ENCODE measurements at places on chromosomes 1 and 21.

DNA sequence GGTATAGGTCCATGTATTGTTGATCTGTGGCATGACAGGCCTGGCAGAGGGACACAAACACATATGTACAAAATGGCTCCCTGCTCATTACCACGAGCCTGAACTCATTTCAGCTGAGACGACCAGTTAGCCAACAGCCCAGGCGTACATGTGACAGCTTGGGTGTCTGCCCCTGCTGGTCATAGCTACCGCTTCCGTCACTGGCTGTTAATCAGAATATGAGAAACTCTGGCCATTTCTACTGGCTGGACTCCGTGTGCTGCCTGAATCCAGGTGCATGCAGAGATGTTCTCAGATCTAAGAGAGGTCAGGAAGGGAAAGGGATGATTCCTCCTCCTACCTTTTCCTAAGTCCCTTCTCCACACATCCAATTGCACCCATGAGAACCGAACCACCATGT lies 144.5 kb downstream of the PBX1 start:
- no peak for DNase-seq

DNA sequence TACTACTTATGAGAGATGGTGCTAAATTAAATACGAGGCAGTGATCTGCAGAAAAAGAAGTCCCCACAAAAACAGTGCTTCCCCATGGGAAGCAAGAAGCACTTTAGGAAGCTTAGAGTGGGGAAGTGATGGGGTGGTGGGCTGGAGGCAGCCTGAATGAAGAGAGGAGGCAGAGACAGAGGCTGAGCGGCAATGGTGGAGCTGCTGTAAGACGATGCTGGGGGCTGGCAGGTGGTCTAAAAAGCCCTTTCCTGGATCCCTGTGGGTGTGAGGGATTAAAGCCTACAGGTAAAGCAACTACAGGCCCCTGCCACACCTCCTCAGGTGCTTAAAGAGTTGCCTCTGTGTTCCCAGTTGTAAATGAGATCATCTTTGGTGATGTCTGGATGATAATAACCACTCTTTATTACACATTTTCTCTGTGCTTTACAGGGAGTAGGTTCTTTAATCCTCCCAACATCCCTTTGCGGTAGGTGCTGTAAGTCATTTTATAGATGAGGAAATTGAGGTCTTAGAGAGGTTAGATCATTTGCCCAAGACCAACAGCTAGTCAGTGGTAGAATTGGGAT lies 39.2 kb downstream of the CNN3 start:
- no peak for DNase-seq

- no peak for DNase-seq
Observed at GRCh38 chr1:89905395-89906058, 84.7 kb downstream of the LRRC8D start.

DNA sequence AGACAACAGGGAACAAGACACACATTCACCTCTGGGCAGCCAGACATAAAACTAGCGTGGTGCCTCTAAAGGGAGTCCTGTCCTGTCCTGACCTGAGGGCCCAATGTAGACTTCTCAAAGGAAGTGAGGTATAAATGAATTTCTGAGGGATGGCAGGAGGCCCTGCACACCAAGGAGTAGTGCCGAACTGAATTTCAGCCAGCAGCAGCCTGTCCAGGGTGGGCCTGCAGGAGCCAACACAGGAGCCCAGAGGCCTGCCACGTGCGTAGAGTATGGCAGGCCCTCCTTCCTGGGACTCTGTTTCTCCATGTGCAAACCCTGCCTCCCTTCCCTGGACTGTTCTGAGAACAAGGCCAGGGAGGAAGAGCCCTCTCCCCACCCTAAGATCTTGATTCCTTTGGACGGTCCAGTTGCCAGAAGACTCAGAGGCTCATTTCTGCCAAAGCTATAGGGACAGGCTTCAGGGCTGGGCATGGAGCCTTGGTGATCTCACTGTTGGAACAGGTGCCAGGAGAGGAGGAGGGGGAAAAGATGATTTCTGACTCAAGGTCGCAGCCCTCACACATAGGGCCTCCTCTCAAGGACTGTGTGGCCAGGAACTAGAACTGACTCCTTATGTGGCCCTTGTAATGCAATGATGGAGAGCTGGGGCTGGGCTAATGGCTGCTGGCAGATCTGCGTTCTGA lies 1.8 kb upstream of the FABP3 start:
- DNase-seq: no peak

- no peak for DNase-seq
Observed at GRCh38 chr1:97097404-97097925, 375.9 kb downstream of the PTBP2 start.

- no peak for DNase-seq
Observed at GRCh38 chr1:8562881-8563865, 245.3 kb downstream of the SLC45A1 start.

DNA sequence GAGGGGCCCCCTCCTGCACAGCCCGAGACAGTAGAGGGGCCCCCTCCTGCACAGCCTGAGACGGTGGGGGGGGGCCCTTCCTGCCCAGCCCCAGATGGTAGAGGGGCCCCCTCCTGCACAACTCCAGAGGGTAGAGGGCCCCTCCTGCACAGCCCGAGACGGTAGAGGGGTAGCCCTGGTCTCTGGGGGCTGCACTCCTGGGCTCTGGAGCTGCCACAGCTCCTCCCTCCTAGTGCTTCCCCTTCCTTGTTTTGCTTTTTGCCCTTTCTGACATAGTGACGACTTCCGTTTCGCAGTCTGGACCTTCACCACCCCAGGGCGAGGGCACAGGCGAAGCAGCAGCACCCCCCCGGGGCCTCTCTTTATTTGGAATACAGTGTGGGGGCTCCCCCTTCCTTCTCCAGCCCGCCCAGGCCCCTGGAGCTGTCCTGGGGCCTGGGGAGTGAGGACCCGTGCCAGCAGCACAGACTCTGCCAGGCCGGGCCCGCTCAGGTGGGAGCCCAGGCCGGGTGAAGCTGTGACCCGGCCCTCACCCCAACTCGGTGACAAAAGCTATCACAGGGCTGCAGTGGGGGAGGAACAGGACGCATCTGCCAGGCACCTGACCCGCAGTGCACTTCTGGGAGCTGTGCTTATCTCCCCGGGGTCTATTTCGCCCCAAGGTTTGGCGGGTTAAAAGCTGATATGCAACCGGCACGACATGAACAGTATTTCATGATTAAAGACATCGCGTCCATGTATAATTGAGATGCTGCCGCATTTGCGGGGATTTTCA lies 1.1 kb upstream of the PRXL2B start:
- peak; percentile 95 for DNase-seq

GRCh38 chr1:110986407-110986891 lies 22.7 kb upstream of the LRIF1 start:
- no peak for DNase-seq

GRCh38 chr1:227729144-227729880 lies 5.8 kb downstream of the JMJD4 start:
- peak; percentile 33 for DNase-seq

- no peak for DNase-seq
Observed at GRCh38 chr1:206970446-206970845, at the start of gene FCAMR. Gene FCAMR, minus strand, starts transcription at chr1:206970460. Its CDS starts 335 bp downstream, at chr1:206970125.

- DNase-seq: no peak
Observed at GRCh38 chr1:42847721-42848460, 1.5 kb downstream of the ZNF691 start.

- no peak for DNase-seq
Observed at GRCh38 chr21:35222541-35222941, 173.4 kb upstream of the RUNX1 start.

- DNase-seq: no peak
Observed at GRCh38 chr1:24928689-24929397, 1.2 kb downstream of the RUNX3 start.

- no peak for DNase-seq
Observed at GRCh38 chr1:51727366-51727765, 110.5 kb downstream of the OSBPL9 start.

DNA sequence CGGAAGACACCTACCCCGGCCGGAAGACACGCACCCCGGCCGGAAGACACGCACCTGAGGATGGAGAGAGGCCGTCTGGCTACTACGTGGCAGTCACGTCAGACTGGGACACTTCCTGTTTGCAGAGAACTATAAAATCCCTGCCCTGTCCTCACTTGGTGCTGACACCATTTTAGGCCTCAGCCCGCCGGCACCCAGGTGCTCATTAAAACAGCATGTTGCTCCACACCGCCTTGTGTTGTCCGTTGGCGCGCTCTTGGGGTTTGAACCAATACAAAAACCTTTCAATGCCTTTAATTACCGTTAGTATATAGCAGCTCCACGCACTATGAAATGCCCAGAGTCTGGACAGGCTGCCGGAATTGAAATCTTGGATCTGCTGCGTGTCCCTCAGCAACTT lies 34.7 kb downstream of the VN1R5 start:
- no peak for DNase-seq

DNA sequence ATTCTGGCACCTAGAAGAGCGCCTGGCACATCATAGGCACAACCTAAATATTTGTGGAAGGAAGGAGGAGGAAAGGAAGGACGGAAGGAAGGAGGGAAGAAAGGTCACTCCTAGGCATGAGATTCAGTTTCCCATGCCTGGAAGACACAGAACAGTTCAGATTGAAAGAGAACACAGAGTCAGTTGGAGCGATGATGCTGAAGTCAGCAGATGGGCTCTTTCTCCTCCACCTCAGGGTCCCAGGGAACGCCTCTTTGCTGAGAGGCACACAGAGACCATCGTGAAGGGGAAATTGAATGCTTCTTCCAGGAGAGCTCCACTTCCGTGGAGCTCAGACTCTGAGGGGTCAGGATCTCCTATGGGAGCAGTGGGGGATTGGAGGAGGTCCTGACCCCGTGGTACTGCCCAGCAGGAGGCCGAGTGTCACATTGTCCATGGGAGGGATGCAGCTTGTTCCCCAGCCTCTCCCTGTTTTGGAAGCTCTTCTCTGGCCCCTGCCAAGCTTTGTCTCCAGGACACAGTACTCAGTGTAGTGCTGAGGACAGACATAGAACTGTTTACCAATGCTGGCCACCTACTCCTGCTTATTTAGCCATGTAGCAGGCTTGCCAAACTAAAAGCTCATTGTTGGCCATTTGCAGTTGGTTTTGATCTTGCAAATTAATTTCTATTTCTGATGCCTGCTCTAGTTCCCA lies 2.4 kb downstream of the MYBPHL start:
- DNase-seq: no peak

GRCh38 chr1:225462429-225462713 lies 34.5 kb upstream of the LBR start:
- DNase-seq: no peak

DNA sequence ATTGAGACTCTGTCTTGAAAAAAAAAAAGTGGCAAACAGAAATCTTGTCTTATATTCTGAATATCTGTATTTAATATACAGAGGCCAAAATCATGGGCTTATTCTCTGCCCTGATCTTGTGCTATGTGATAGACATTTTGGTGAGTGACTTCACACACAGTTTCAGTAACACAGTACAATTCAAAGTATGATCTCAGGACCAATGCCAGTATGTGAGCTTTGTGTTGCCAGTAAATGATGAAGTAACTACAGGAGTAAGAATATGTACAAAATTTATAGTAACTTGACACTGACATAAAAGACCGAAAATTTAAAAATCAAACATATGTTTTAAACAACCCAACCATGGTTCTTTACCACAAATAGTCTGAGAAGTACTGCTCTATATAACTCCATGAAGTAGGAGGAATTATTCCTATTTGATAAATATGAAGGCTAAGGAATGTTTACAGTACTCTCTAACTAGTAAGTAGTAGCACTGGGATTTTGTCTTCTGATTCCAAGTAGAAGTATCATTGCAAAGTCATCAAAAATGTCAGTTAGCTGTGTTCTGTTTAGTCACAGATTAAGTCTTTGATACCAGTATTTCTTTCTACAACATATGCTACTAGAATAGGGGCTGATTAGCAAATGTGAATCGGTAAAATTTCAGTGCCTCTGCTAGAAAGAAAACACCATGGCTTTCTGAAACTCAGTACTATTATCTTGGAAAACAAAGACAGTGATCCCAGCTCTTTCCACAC lies 25.3 kb downstream of the DPH5 start:
- DNase-seq: no peak

GRCh38 chr1:59997479-59998115 lies 71.0 kb upstream of the CYP2J2 start:
- no peak for DNase-seq

DNA sequence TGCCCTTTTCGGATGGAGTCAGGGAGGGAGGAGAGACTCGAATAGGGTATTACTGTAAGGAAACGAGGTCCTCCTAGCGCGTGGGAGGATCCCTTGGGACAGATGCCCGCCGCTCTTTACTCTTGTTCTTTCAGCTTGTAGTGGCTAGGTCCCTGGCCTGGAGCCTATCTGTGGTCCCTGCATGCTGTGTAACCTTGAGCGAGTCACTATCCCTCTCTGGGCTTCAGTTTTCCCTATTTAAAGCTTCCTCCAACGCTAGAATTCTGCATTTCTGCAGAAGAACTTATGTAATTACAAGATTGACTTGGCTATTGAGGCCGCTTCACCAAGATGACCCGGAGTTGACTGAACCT lies 744 bp downstream of the MIER1 start:
- DNase-seq: no peak

DNA sequence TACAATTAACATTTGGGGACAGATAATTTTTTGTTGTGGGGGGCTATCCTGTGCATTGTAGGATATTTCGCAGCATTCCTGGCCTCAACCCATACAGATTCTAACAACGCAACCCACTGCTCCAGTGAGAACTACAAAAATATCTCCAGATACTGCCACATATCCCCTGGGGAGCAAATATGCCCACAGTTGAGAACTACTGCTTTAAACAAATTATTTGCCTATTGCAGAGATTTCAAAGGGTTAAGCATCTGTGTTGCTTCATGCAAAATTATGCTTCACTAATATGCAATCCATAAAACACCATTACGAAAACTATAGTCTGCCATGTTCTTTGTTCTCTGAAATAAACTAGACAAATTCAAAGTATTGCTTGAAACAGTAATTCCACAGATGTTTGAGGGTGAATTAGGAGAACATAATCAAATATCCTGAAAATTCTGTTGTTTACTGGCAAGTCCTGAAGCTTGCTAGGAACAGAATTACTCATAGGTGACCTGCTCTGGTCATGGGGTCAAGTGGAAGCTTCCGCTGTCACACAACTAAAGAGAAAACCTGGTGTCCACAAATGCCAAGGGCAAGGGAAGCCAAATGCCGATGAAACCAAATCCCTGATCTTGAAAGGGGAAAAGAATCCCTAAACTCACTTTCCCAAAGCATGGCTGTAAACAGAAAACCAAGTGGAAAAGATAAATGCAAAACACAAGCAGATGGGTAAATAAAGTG lies 149.4 kb downstream of the RERE start:
- no peak for DNase-seq

DNA sequence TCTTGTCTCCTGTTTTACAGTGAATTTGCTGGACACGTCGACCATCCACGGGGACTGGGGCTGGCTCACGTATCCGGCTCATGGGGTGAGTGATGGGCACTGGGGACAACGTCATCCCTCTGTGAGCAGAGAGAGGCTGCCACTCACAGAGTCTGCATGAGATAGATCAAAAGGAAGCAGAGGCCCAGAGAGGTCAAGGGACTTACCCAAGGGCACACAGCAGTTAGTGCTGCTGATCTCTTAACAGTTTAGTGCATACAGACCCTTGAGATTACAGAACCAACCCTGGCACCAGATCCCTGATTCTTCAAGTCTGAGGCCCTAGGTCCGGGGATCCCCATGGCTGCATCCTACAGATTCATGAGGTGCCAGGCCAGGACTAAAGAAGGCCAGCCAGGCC lies 6.0 kb downstream of the EPHA8 start:
- DNase-seq: no peak

Data from small intestine (tissue), 16 donors.